ENCODE measurements at places on chromosomes 6 and 20. TPM values are rescaled to one million over a fixed set of nuclear protein-coding genes. Genes with fewer than 3 reads are reported as not detected.

- no peak for DNase-seq
- no peak overlapping the region for H3K4me3 ChIP-seq
- H3K27me3 ChIP-seq = no peaks in the 10 kb centered on the region
- H3K27ac ChIP-seq = no peak overlapping the region
- peaks cover 2% of the 10 kb centered on the region for H3K4me1 ChIP-seq
- H3K36me3 ChIP-seq = no peaks in the 10 kb centered on the region
These were observed 86.2 kb upstream of the ARID1B start for GRCh38 chr6:156691018-156691417.

- no peak for DNase-seq
- peaks cover 2% of the 10 kb centered on the region for H3K4me1 ChIP-seq
- H3K36me3 ChIP-seq = no peaks in the 10 kb centered on the region
- H3K27ac ChIP-seq = no peak overlapping the region
These were observed 198.4 kb downstream of the ISM1 start for GRCh38 chr20:13419477-13419876.

GRCh38 chr6:45896783-45897441, 118.7 kb downstream of the CLIC5 start:
- no peak overlapping the region for H3K27ac ChIP-seq
- no peak for DNase-seq
- no peak overlapping the region for H3K4me3 ChIP-seq
- no peaks in the 10 kb centered on the region for H3K4me1 ChIP-seq

DNA sequence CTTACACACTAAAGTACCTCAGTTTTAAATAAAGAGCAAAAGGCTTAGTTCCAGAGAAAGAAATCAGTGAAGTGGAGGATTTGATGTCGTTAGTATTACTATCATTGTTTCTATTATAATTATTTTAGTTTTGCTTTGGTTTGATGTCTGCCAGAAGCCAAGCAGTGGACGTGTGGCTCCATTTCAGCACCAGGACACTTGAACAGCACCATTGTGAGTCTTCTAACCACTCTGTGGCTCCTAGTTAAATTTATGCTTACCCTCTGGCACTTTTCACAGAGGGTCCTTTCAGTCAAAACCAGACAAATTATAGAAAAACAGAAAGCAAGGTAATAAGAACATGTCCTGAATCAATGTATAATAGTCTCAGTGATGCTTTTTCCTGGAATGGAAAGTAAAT, 3.4 kb downstream of the COL9A1 start:
- H3K27ac ChIP-seq = no peak overlapping the region
- H3K4me3 ChIP-seq = no peak overlapping the region
- peak; percentile 50 for DNase-seq
- no peaks in the 10 kb centered on the region for H3K4me1 ChIP-seq

GLP1R gene
- 0.22 TPM for total RNA-seq

KPNA5 gene
- 18.2 TPM for total RNA-seq

- H3K27me3 ChIP-seq = no peaks in the 10 kb centered on the region
- no peaks in the 10 kb centered on the region for H3K36me3 ChIP-seq
- H3K4me1 ChIP-seq = no peaks in the 10 kb centered on the region
- DNase-seq = no peak
These were observed 257.1 kb downstream of the ADGB start for GRCh38 chr6:146855889-146856288.

- no peak for DNase-seq
- H3K36me3 ChIP-seq = no peaks in the 10 kb centered on the region
- H3K27ac ChIP-seq = no peak overlapping the region
- H3K4me3 ChIP-seq = no peak overlapping the region
- no peaks in the 10 kb centered on the region for H3K27me3 ChIP-seq
These were observed 67.3 kb downstream of the KLHL32 start for GRCh38 chr6:96991618-96992342.

CLVS2 gene
- not detected for total RNA-seq

- H3K36me3 ChIP-seq = no peaks in the 10 kb centered on the region
- H3K27me3 ChIP-seq = no peaks in the 10 kb centered on the region
- H3K4me1 ChIP-seq = no peaks in the 10 kb centered on the region
- no peak overlapping the region for H3K27ac ChIP-seq
These were observed 175.6 kb upstream of the PDE7B start for GRCh38 chr6:135675862-135676261.

MAK gene
- 0.66 TPM for total RNA-seq

- no peaks in the 10 kb centered on the region for H3K36me3 ChIP-seq
- no peak overlapping the region for H3K27ac ChIP-seq
- H3K27me3 ChIP-seq = no peaks in the 10 kb centered on the region
- H3K4me1 ChIP-seq = no peaks in the 10 kb centered on the region
These were observed 1285.8 kb upstream of the CITED2 start for GRCh38 chr6:140660295-140660694.

DNA sequence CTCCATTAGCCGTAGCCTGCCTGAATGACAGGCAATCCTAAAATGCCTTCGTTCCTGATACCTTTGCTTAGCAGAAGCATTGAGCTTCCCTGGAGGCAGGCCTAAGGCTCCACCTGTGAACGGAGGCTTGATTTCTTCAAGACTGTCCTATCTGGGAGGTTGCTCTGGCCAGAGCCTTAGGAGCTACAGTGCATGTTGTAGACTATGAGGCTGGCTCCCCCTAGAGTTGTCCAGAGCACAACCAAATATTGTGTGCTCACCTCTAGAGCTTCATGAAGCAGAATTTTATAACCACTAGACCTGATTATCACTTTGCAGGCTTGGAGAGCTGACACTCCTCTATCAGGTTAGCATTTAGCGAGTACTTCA, 217.8 kb downstream of the MAFB start:
- no peaks in the 10 kb centered on the region for H3K36me3 ChIP-seq
- H3K4me1 ChIP-seq = no peaks in the 10 kb centered on the region
- peak; percentile 44 for DNase-seq
- no peak overlapping the region for H3K27ac ChIP-seq
- H3K27me3 ChIP-seq = no peaks in the 10 kb centered on the region

DNA sequence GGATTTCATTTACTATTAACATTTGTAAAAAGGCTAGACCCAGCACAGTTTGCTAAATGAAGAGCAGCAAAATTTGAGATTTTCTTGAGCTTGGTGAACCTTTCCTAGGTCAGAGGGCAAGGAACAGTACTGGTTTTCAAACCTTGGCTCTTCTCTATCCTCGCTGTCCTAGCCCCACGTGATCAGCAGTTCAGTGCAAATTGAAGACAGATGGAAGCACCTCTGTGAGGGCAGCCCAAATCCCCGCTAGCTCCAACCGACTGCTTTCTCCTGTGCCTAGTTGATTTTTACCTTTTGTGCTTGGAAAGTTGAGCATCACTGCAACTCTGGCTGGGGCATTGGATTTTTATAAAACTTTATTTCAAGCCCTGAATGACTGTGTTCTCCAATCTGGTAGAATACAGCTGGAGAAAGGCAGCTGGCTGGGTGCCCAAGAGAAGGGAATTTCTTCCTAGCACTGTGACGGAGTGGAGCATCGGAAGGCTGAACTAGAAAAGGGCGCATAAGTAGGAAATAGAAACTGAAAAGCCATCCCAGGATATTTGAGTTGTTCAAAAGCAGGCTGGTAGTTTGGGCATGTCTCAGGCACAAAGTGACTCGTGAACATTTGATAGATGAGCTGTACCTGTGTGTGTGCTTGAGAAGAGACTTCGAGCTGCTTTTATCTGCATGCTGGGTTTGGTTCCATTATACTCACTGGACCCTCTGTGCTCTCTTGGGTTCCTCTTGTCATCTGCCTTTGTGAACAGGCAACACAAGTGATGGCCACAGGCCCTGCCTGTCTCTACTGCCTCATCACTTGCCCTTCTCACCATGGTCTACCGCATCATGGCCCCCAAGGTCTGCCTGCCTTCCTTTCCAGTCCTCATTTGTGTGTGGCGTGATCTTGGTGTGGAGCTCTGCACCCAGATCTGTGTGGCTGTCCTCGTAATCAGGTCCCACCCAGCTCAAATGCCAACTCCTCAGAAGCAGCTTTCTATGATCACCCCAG, 2.3 kb downstream of the RNF114 start:
- H3K27ac ChIP-seq = peak overlapping the region; percentile 88
- peaks cover 7% of the 10 kb centered on the region for H3K4me1 ChIP-seq
- peak overlapping the region; percentile 12 for H3K4me3 ChIP-seq

CALHM5 gene
- 1.3 TPM for total RNA-seq

GRCh38 chr6:12485226-12485764, 195.1 kb downstream of the EDN1 start:
- H3K27ac ChIP-seq = no peak overlapping the region
- no peak for DNase-seq
- H3K4me1 ChIP-seq = no peaks in the 10 kb centered on the region
- H3K36me3 ChIP-seq = no peaks in the 10 kb centered on the region
- no peak overlapping the region for H3K4me3 ChIP-seq

DNA sequence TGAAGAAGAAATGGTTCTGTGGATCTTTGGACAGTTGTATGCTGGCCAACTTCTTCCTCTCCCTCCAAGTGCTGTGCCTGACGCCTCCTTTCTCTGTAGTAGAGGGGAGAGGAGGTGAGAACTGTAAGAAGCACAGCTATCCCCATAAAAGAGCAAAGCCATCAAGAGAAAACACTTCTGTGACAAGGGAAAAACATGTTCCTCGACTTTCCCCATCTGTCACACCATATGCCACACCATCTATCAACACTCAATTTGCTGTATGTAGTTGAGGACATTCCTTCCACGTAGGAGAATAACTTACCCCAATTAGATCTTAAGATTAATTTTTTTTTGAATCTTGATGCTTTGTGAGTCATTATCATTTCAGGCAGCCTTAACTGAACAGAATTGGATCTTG, 156.2 kb upstream of the PLCB4 start:
- no peak for DNase-seq
- no peak overlapping the region for H3K27ac ChIP-seq

Measured in kidney (tissue), 22 donors.